ENCODE measurements at places on chromosomes 7 and 10.

DNA sequence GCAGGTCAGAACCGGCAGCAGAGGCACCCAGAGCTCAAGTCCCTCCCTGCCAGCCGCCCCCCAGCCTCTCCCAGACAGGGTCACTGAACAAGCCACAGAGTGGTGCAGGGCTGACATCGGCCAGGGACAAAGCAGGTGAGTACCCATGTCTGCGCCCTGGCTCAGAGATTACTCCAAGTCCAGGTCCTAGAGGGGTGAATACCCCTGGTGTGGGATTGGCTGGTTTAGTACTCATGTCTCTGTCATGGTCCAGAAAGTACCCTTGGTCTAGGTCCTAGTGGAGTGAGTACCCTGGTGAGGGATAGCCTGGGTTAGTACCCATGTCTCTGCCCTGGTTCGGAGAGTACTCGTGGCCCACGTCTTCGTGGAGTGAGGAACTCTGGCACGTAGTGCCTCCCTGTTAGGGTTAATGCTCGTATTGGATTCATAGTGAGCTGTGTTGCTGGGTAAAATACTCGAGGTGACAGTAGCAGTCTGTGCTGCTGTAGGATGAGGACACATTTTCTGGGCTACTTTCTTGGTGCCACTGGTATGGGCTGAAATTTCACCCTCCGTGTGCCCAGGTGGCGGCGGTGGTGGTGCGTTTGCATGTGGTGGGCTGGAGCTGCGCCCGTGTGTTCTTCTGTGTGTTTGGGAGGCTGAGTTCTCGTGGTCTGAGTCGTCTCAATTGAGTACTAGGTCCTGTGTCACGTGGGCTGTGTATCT is 25.5 kb upstream of the KNDC1 start:
- no peak for DNase-seq

DNA sequence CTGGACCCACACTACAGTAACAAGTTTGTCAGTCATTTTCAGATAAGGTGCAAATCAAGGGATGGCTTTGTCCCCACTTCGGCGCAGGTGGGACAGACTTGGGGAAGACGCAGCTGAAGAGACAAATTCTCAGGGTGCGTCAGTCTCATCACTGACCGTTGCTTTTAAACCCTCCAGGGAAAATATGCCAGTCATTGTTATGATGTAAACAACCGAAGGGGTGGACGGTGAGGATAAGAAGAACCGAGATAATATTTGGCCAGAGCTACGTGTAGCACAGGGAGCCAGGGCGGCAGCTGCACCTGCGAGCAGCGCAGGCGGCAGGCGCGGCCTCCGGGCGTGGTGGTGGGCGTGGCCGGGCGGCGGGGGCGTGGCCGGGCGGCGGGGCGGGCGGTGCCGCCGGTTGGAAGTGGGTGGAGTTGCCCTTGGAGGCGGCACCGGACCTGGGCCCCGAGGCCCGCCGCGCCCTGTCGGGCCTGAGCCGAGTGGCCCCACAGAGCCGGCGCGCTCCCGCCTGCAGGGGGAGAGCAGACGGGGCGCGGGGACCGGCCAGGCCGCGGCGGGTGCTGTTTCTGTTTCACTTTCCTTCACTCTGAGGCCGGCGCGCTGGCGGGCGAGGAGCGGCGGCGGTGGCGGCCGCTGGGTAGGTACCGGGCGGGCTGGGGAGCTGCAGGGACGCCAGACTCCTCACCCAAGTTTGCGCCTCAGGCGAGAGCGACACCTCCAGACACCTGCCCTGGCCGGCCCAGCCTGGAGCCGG is at the start of gene PCGF5:
Gene PCGF5 (plus strand): TSS at position 470 of the 760 bp plus-strand sequence. CDS start 2,209 bp downstream, outside the sequence.
- peak; percentile 40 for DNase-seq

- DNase-seq = no peak
Measured at GRCh38 chr7:30206491-30206890, 71.7 kb downstream of the MTURN start.

DNA sequence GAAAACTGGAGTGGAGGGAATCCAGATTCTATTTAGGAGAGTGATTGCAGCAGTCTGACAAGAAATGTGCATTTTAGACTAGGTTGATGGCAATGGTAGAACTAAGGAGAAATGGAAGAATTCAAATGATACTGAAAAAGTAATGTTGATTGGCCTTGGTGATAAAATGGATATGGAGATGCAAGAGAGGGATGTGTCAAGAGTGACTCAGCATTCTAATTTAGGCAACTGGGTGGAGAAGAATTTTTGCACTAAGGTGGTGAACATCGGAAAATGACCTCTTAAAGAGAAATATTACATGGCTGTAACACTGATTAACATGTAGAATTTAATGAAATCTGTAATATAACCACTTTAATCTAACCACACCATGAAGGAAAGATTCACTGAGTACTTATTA is 806.5 kb downstream of the PHTF2 start:
- DNase-seq = no peak

DNA sequence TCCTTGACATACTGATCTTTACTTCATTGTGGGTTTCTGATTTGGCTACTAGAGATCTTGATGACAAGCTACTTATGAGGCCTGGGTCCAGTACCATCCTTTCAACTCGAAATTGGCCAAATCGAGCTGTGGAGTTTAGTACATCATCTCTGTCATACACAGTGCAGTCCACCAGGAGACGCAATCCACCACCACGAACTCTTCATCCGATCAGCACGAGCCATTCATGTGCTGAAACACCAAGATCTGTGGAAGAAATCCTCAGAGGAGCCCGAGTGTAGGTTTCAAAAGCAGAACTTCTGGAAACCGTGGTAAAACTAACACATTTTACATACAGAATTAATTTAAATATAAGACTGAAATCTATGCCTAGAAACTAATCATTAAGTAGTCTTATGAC is 14.2 kb downstream of the DNAJC9 start:
- no peak for DNase-seq

DNA sequence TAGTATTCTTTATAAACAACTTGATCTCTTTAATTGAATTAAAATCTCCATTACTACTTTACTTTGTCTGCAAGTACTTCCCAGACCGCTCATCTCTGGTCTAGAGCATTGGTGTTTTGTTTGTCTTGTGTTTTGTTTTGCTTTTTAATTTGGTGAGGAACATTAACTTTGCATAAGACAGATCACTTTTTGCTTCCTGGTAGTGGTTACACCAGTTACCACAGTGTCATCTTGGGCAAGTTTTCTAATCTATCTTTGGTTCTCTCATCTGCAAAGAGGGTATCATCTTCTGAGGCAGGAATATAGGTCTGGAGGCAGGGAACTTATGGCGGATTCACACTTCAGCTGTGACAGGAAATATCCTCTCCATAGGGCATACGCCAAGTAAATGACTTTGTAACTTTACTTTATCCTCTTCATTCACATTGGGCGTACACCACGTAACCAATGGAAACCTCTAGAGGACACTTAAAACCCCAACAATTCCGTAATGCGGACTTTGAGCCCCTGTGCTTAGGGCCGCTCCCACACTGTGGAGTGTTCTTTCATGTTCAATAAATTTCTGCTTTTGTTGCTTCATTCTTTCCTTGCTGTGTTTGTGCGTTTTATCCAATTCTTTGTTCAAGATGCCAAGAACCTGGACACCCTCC is 83.2 kb upstream of the JAZF1 start:
- DNase-seq = no peak

GRCh38 chr7:37431413-37431812 is 17.3 kb downstream of the ELMO1 start:
- no peak for DNase-seq

GRCh38 chr7:112010994-112011393 is 195.2 kb downstream of the DOCK4 start:
- no peak for DNase-seq

DNA sequence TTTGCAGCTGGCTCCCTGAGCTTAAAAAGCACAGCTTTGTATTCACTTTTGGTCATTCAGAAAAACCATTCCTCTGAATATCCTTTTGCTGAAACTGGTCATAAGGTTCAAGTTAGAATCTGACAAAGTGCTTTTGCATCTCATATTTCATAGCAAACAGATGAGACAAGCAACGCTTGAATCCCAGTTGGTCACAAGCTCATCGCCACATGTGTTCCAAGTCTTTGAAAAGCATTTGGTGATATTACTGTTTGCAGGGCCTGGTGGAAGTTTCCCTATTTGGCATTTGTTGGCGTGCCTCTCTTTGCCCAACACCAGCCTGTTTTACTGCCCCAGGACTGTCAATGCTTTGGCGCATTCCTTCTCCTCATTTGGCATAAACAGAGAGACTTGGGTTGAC is 10.3 kb downstream of the TACC2 start:
- DNase-seq = peak; percentile 4
